Vein endothelial cell (primary cell): ENCODE measurements at places on chromosomes 16 and 17. TPM values are rescaled to one million over a fixed set of nuclear protein-coding genes. Genes with fewer than 3 reads are reported as not detected.

Gene ACADVL
- total RNA-seq = 200 and 286 TPM in 2 replicates

Gene PTGES3L
- total RNA-seq = 0.33 and 0.38 TPM in 2 replicates

Gene GNG13
- not detected in 2 replicates for total RNA-seq

Gene MMP15
- total RNA-seq = 19.6 and 20.5 TPM in 2 replicates

Gene OR2C1
- total RNA-seq = not detected in 2 replicates

Gene TAC4
- total RNA-seq = not detected in 2 replicates

Gene QRICH2
- total RNA-seq = 2.0 and 3.2 TPM in 2 replicates

Gene SDR42E2
- total RNA-seq = not detected in 2 replicates

Gene SPNS3
- 0.57 and 0.98 TPM in 2 replicates for total RNA-seq

Gene SDR42E1
- total RNA-seq = 2.6 and 6.2 TPM in 2 replicates

Gene PABPN1L
- total RNA-seq = not detected in 2 replicates

Gene ASB16
- total RNA-seq = not detected in 2 replicates

Gene GINS2
- total RNA-seq = 4.9 and 11.7 TPM in 2 replicates

Gene FBXW10
- total RNA-seq = under 0.01 TPM in 1 of 2 replicates, not detected in the other

Gene EPN3
- total RNA-seq = under 0.01 TPM in 1 of 2 replicates, not detected in the other

Gene EVPL
- total RNA-seq = not detected in 2 replicates

Gene ITGB3
- 129 and 138 TPM in 2 replicates for total RNA-seq

Gene NLRP1
- 34.0 and 34.3 TPM in 2 replicates for total RNA-seq

Gene CD7
- not detected in 2 replicates for total RNA-seq

Gene RNF222
- total RNA-seq = not detected in 2 replicates
